Adipose tissue (tissue), 3 donors: ENCODE measurements at places on chromosomes 3 and 15. TPM values are rescaled to one million over a fixed set of nuclear protein-coding genes. Genes with fewer than 3 reads are reported as not detected.

Gene RARB
- polyA plus RNA-seq = 4.7 TPM

Gene SLC9C1
- 0.06 TPM for polyA plus RNA-seq

Gene SCAANT1
- not detected for polyA plus RNA-seq

Gene NR1I2
- not detected for polyA plus RNA-seq

Gene MESP2
- 0.21 TPM for polyA plus RNA-seq

Gene GOLGA8N
- polyA plus RNA-seq = 11.5 TPM

Gene MME
- polyA plus RNA-seq = 16.0 TPM

Gene AGTR1
- 23.7 TPM for polyA plus RNA-seq
